ENCODE measurements at places on chromosomes 1 and 21.
A peak's percentile ranks its signal among the peaks of the same experiment; 100 is the strongest.

DNA sequence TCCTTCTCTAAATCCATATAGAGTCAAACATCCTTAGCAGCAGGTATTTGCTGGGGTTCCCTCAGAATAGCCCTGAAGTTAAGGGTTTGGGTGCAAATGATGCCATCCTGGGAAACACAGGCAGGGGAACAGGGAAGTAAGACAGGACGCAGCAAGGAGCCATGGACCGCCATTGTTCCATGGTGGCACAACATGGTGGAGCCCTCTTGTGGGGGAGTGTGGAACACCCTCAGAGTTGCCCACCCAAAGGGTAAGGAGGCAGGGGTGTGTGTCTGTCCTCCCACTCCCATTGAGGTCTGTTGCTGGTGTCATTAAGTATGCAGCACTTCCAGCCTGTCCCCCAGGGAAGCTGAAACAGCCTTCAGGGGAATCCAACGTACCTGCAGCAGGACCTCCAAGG, 20.4 kb upstream of the RCAN1 start:
- no peak for DNase-seq

DNA sequence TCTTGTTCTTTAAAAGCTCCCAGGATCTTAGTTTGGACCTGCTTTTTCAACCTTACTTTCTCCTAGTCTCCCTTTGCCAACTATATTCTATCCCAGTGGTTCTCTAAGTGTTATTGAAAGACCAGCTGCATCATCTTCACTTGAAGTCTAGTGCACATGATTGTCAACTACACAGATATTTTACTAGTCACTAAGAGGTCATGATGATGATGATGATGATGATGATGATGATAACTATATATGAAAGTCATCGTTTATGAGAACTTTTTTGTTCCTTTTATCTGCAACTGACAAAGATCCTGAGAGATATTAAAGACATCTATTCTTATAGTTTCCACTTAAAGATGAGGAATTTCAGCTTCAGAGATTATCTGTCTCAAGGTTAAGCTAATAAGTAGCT, 479.0 kb upstream of the ZRANB2 start:
- no peak for DNase-seq

- DNase-seq, result no peak
Observed at GRCh38 chr1:105730701-105731100, 1325.8 kb upstream of the PRMT6 start.

DNA sequence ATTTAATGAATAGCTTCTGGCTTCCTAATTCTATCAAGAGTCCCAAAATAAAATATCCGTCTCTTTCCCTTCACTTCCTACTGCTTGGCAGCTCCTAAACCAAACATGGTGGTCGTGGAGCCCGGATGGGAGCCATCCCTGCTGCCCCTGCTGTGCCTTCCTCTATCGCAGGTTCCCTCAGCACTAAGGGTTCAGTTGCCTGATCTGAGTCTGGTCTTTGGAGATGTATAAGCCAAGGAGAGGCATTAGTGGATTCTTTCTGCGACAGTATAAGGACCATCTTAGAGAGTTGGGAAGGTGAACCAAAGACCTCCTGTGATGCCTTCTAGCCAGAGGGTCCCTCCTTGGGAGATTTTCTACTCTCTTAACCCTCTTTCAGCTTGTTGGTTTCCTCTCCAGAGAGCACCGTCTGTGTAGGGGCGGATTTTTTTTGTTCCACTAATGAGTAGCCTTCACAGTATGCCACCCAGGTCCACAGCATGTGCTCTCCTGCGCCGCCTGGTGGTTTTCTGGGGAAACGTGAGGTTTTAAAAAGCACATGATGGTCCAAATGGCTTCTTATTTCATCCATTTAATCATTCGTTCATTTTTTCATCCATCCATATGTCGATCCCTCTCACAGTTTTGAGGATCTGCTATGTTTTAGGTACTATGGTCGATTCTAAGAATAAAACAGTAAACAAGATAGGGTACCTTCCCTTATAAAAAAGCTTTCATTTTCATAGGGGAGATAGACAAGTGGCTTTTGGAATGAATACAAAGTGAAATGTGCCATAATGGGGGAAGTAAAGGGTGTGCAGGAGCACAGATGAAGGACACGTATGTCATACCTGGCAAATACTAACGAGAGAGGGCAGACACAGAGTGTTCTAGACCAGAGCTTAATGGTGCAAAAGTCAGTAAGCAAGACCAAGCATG, 71.0 kb downstream of the NFASC start:
- peak; percentile 89 for DNase-seq

GRCh38 chr21:25496825-25497482, 110.3 kb downstream of the MRPL39 start:
- no peak for DNase-seq

DNA sequence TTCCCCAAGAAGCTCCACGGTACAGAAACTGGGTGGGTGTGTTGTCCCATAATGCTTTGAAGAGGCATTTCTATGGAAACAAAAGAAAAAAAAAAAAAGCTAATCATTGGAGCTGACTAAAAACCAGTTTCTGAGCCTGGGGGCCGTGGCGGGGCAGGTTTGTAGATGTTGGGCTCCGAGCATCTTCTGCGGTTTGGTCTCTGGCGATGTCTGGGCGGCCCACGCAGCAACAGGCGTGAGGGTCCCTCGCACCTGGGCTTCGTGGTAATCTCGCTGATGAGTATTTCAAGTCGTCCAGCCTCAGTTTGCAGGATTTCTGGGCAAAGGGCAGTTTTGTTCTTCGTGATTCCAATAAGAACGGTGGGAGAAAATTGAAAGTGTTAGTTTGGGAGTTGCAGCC, 6.8 kb downstream of the TP73 start:
- DNase-seq, result no peak

GRCh38 chr1:8016210-8016894, 9.8 kb downstream of the ERRFI1 start:
- DNase-seq, result no peak

- DNase-seq, result no peak
Observed at GRCh38 chr1:52662645-52663313, 29.8 kb downstream of the SHISAL2A start.

DNA sequence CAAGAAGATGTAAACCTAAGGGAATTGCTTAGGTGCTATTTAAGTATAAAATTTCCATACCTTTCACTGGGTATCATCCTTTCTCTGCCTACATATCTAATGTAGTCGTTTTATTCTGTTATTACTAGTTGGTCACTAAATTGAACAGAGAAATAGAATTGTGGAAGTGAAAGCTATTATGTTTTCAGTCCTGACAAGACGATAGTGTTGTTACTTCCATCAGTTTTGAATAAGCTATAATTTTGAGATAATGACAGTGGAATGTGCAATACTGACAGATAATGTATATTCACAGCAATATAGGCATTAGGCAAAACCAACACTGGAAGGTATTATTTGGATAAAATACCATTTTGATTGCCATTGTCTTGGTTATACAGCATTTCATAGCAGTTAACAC, 181.8 kb downstream of the ADGRL2 start:
- DNase-seq, result no peak

GRCh38 chr1:221664253-221664652, 77.6 kb downstream of the DUSP10 start:
- no peak for DNase-seq

- DNase-seq, result no peak
Observed at GRCh38 chr1:64196074-64196870, 7.2 kb upstream of the UBE2U start.

DNA sequence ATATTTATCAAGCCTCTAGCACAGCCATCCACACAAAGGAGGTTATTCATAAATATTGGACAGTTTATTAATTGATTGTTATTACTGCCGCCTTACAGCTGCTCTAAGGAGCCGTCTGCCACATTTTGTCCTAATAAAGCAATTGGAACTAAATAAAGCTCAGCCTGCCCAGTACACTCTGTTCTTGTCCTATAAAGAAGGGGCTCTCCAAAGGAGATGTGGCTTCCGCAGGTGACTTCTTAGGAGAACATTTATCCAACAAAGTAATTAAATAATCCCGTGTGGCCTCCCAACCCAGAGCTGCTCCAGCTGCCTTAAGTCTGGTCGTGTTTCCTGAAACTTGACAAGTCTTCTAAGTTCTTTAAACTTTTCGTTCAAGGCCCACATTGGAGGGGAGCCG, 497.7 kb downstream of the NPHP4 start:
- no peak for DNase-seq

DNA sequence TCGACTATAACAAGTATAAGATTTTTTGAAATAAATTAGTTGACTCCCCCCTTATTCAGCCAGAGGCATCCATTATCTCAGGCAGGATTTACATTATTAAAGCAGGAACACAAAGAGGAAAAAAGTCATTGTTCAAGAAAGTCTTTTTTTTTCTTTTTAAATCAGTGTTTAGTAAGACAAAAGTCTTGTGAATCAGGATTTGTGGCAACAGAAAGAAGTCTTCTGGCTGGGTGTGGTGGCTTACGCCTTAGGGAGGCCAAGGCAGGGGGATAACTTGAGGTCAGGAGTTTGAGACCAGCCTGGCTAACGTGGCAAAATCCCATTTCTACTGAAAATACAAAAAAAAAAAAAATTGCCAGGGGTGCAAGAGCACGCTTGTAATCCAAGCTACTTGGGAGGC, 505.5 kb downstream of the LMO4 start:
- no peak for DNase-seq
